ENCODE measurements at places on chromosomes 1 and 21. TPM values are rescaled to one million over a fixed set of nuclear protein-coding genes. Genes with fewer than 3 reads are reported as not detected.

The OR6N1 gene
- total RNA-seq = not detected

The CRP gene
- total RNA-seq = 3,370 TPM

The GNAT2 gene
- 0.25 TPM for total RNA-seq

The AGMAT gene
- 58.0 TPM for total RNA-seq

The ARHGAP29 gene
- 20.3 TPM for total RNA-seq

The NFASC gene
- total RNA-seq = 2.7 TPM

The ASCL5 gene
- total RNA-seq = not detected

The ATP1A4 gene
- total RNA-seq = not detected

The FMO4 gene
- total RNA-seq = 12.7 TPM
